ENCODE measurements at places on chromosomes 4 and X. TPM values are rescaled to one million over a fixed set of nuclear protein-coding genes. Genes with fewer than 3 reads are reported as not detected.

The GPC4 gene
- 8.3 TPM for total RNA-seq

The DNAAF6 gene
- total RNA-seq, result not detected

The ARHGAP36 gene
- total RNA-seq, result not detected

The MAGEC1 gene
- total RNA-seq, result not detected

The EFHC2 gene
- total RNA-seq, result 2.9 TPM

- no peak for DNase-seq
These were observed 580.6 kb downstream of the INPP4B start for GRCh38 chr4:142265536-142265935.

DNA sequence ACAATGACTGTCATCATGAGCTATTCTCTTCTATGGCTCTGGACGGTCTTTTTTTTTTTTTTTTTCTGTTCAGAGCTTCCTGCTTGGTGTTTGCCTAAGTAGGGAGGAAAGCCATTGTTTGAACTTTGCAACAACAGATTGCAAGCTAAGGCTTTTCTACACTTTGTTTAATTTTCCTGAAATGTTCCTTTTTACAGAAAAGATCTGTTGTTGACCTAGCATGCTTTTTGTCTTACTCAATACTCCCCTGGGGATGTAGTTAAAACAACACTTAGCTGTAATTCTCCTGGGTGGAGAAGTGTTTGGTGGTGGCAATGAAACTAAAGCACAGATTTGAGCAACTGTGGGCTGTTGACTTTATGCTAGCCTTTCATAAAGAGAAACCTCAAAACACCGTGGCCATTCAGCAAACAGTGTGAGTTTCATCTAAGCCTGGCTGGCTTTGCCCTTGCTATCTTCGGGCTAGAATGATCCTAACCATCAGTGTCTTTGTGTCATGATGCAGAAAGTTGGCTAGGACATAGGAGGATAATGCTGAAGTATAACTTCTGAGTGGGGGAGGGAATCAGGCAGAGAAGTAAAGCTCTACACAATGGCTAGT, 110.5 kb downstream of the ANXA3 start:
- no peak for DNase-seq

GRCh38 chr4:5547651-5548249, 160.6 kb downstream of the EVC2 start:
- DNase-seq, result no peak

DNA sequence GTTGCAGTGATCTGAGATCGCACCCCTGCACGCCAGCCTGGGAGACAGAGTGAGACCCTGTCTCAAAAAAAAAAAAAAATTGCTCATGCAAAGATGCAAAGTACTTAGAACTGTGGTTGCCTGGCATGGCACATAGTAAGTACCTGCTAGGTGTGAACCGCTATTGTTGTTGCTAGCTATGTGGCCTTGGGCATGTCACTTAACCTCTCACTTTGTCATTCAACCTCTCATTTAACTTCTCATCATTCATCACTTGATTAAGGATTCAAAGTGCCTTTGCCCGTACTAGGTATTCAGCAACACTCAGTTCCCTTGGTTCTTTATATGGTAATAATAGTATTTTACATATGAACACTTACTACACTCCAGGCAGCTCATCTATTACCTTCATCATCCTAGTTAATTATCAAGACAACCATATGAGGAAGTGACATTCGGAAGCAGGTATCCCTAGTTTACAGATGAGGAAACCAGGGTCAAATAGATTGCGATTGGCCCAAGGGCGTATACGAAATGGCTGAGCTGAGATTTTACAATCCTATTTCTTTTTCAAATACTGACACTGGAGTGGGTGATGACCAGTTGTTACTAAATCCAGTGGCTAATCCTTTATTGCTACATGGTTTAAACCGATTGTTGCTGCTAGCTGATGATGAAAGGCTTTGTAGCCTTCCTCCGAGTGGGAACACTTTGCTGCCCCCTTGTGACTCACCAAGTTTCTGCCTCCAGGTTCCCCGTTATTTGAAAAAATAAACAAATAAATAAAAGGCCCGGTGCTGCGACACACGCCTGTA, 28.8 kb upstream of the SOWAHD start:
- DNase-seq, result no peak

Measured in osteoblast (primary cell).